Mononuclear cell (primary cell): ENCODE measurements at places on chromosomes 12 and 14. TPM values are rescaled to one million over a fixed set of nuclear protein-coding genes. Genes with fewer than 3 reads are reported as not detected.

P2RX2 gene
- 0.10 TPM for total RNA-seq

CSRP2 gene
- 0.21 TPM for total RNA-seq

KRT73 gene
- total RNA-seq: 21.4 TPM

CEP83 gene
- total RNA-seq: 7.8 TPM

DNAI7 gene
- 0.10 TPM for total RNA-seq

SIX4 gene
- total RNA-seq: 0.10 TPM

SLC7A7 gene
- total RNA-seq: 74.8 TPM

JPH4 gene
- not detected for total RNA-seq

MARCHF9 gene
- 13.9 TPM for total RNA-seq

ADGRD1 gene
- 2.3 TPM for total RNA-seq

KRT83 gene
- not detected for total RNA-seq

BIN2 gene
- 211 TPM for total RNA-seq

TAS2R46 gene
- total RNA-seq: 6.5 TPM

TC2N gene
- 133 TPM for total RNA-seq

GNB3 gene
- 0.21 TPM for total RNA-seq

TMEM63C gene
- total RNA-seq: 1.4 TPM

CLEC1B gene
- 14.2 TPM for total RNA-seq

CMA1 gene
- total RNA-seq: not detected

PPP1R36 gene
- 0.73 TPM for total RNA-seq

BATF gene
- total RNA-seq: 7.7 TPM

CPNE8 gene
- total RNA-seq: 8.5 TPM

LAG3 gene
- 0.31 TPM for total RNA-seq

IFI27 gene
- total RNA-seq: 0.84 TPM

PRR4 gene
- 0.52 TPM for total RNA-seq

HSPB8 gene
- not detected for total RNA-seq

SPTB gene
- total RNA-seq: 1.5 TPM

GALNT6 gene
- 11.3 TPM for total RNA-seq

TAC3 gene
- not detected for total RNA-seq

ERGIC2 gene
- 42.4 TPM for total RNA-seq

PIK3C2G gene
- total RNA-seq: not detected

SEL1L gene
- total RNA-seq: 57.0 TPM

CHGA gene
- total RNA-seq: not detected

MYO1H gene
- total RNA-seq: under 0.01 TPM

BCAT1 gene
- total RNA-seq: 6.5 TPM

LRP1 gene
- total RNA-seq: 56.0 TPM

RAPGEF3 gene
- total RNA-seq: 0.42 TPM

PTHLH gene
- not detected for total RNA-seq

ZDHHC22 gene
- not detected for total RNA-seq

RNASE7 gene
- not detected for total RNA-seq

OR6C74 gene
- not detected for total RNA-seq

RTN1 gene
- 8.0 TPM for total RNA-seq

RNASE1 gene
- total RNA-seq: not detected

ANO6 gene
- 44.4 TPM for total RNA-seq

IL31 gene
- not detected for total RNA-seq
